ENCODE measurements at places on chromosomes 3 and 15.
A peak's percentile ranks its signal among the peaks of the same experiment; 100 is the strongest.

GRCh38 chr3:136595913-136596697 is 156.1 kb downstream of the STAG1 start:
- DNase-seq, result no peak

DNA sequence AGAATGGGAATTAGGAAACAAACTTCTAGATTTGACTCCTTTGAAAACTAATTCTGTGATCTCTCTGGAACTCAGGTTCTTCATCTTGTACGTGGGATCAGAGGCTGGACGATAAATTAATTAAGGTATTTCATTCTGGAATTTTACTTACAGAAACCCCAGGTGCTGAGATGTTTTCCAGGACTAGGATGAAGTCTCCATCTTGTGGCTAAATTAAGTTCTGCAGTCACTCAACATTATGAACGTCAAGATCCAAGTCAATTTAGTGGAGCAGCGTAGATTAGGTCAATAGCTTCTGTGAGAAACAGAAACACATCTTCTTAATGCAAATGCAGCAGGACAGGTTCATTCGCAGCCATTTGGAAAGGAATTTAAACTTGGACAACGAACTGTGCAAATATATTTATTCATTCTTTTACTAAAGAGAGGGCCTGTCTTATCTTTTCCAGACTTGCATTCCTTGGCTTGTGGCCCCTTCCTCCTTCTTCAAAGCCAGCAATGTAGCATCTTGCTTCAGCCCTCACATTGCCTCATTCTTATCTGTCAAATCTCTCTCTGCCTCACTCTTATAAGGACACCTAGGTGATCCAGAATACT is 26.7 kb upstream of the TMC3 start:
- DNase-seq, result no peak

- DNase-seq, result no peak
Observed at GRCh38 chr15:92059036-92059970, 205.8 kb downstream of the SLCO3A1 start.

GRCh38 chr3:120652281-120652680 is 29.8 kb downstream of the HGD start:
- DNase-seq, result no peak

DNA sequence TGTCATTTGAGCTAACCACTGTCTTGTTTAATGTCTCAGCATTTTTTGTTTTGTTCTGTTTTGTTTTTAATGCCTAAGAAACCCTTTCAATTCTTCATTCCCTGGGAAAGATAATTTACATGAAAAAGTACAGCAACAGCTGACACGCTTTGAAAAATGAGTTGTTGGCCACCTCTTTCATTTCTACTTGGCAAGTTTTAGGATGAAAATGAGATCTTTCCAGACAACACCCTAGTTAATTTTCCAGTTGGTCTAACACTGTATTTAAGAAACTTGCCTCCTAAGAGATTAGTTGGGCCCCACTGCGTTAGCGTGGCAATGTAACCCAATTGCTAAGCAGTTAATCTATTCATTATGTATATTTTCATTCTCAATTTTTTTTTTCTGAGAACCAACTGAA is 194.0 kb upstream of the LRRN1 start:
- no peak for DNase-seq

DNA sequence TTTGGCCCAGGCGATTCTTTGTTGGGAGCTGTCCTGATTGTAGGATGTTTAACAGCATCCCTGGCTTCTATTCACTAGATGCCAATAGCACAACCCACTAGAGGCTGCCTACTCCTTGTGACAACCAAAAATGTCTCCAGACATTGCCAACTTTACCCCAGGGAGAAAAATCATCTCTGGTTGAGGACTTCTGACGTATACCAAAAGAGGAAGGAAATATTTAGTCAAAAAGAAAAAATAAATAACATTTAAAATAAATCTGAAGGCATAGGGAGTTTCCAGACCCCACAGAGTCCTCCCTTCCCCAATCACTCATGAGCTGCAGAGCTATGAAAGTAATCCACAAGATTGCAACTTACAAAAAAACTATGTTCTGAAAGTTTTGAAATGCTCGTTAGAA is 61.0 kb downstream of the MECOM start:
- no peak for DNase-seq

GRCh38 chr3:33790091-33790490 is 8.3 kb upstream of the PDCD6IP start:
- no peak for DNase-seq

- DNase-seq, result no peak
Observed at GRCh38 chr15:24786347-24786746, 110.8 kb downstream of the NPAP1 start.

DNA sequence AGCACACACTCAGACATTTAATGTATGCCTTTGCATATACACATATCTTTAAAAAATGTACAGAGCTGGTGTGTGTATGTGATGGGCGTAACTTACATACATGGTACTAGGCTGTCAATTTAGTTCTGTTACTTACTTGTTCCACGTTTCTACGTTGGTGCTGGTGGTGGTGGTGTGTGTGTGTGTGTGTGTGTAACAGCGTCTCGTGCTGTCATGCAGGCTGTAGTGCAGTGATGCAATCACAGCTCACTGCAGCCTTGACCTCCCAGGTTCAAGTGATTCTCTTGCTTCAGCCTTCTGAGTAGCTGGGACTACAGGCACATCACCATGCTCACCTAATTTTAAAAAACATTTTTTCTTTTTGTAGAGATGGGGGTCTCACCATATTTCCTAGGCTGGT is 64.2 kb downstream of the ISG20 start:
- no peak for DNase-seq

DNA sequence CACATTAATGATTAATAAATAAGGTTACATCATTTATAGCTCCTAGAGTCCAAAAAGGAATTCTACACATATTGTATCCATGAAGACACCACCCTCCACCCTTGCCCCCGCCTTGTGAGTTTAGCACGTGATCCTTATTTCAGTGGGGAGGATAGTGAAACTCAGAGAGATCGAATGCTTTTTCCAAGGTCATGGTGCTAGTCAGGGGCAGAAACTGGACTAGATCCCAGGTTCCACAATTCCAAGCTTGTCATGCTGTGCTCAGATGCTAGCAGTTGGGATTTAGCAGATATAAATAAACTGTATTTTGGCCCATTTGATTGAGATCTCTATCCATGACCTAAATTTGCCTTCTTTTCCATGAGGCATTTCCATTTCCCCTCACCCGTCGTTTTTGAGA is 227.4 kb upstream of the THRB start:
- DNase-seq, result no peak

DNA sequence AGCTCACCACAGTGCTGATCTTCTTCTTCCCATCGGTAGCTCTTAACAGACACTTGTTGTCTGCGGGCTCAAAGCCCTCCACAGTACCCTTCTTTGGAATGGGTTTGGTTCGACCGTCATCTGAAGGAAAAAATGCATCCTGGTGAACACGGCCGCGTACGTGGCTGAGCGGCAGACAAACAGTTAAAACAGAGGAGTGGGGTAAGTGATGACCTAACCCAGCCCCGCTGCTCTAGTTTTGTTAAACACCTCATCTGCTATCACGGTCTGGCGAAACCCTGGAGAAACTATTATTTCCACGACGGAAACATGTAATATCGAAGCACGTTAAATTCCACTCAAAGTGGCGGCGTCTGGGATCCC is 725 bp downstream of the SRP14 start:
- peak; percentile 18 for DNase-seq

GRCh38 chr15:29134239-29134638 is 135.4 kb downstream of the NSMCE3 start:
- no peak for DNase-seq

DNA sequence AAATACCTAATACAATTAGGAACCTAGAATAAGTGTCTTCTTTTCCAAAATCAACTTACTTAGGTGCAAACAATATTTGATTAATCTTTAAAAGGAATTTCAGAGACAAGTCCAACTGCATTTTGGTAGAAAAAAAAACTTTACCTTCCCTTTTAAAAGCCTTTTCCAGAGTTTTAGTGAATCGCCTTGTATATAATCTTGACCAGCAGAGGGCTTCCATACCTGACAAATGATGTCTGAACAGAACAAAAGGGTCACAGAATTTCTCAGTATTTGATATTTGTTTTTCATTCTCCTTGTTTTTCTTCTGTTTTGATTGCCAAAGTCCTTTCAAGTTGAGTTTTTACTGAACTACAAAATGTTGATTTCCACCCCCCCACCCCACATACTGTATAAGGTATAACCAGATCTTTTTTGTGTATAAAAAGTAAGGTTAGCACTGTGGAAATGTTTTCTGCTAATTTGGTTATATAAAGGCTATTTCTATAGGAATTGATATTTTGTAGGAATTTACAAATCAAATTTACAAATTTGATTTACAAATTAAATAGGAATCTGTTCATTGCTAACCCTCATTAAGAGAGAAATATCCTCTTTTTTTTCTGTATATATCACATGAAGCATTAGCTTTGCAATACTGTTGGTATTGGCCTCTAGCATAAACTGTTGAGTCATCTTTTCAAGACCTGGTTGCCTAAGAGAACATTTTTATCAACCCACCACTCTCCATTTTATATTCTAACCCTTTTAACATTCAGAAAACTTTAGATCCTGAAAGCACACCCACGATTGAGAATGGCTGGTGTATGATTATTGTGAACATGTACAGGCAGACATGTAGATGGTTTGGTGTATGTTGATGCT is 464.1 kb upstream of the RARB start:
- no peak for DNase-seq

- no peak for DNase-seq
Observed at GRCh38 chr15:36791844-36792571, 212.6 kb downstream of the CDIN1 start.

DNA sequence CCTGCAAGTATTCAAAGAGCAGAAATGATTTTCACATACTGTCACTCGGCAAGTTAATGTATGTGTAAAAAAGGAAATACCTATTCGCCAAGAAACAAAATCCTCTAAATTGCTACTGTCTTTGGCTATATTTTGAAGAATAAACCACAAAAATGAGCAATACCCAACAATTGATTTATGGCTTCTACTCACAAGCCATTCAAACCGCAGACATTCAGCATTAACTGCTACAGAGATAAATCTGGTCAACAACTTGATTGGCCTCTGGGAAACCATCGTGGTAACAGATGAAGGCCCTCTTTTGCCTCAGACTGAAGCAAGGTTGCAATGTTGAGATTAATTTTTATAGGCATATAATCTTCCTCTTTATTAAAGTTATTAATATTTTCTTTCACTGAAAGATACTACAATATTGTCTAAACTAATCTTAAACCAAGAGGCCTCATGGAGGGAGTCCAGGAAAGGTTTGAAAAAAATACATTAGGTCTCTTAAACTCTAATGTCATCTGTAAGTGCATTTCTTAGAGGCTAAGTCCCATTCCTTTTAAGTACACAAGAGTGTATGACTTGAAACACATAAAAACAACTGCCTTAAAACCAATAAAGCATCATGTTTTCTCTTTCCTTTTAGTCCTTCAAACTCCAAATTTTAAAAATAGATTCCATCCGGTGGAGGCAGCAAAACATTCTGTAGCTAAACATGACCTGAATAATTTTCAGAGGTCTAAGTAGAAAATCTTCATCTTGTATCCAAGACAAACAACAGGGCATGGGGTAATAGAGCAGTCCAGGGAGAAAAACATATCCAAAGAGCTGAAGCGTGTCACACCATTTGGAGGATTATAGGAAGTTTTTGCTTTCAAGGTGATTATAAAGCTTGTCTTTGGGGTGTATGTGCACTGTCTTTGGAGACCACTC is 162.4 kb upstream of the TGFBR2 start:
- no peak for DNase-seq

GRCh38 chr3:181050738-181051137 is 61.2 kb upstream of the DNAJC19 start:
- no peak for DNase-seq

GRCh38 chr3:155248531-155249187 is 44.8 kb downstream of the STRIT1 start:
- DNase-seq, result no peak

DNA sequence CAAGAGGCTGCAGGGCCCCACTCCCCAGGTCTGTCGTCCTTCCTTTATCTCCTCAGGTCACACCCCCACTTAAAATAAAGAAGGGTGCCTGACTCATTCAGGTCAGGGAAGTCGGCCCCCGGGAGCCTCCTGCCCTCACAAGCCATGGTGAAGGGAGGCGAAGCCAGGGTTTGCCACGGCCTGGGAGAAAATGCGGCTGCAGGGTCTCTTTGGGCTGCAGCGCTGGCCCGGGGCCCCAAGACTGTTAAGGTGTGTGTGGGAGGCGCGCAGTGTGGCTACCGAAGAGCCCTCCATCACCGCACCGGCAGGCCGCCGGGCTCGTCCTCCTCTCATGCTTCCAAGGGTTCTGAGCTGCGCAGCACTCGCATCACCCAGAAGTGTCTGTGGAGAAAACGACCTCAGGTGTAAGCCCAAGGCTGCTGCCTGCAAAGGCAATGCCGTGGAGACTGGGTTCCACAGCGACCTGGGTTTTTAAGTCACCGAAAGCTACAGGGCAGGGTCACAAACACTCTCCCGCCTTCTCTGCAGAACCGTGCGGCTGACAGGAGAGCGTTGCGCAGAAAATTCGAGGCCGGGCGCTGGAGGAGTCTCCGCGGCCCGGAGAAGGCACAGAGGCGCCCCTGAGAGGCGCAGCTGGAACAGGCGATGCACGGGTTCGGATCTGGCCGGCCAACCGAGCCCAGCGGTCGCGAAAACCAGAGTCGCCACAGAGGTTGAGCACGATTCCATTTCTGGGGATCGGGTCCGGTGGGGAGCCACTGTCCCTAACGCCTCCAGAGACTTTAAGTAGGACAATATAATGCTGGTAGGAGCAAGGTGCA is 8.7 kb downstream of the FOXL2 start:
- no peak for DNase-seq

- DNase-seq, result no peak
Observed at GRCh38 chr15:44427756-44428724, 611 bp downstream of the CTDSPL2 start.

All from activated naive CD4-positive, alpha-beta T cell treated with anti-CD3 and anti-CD28 coated beads, Interleukin-2, amount 50 U/mL, for 16 hours (primary cell).